ENCODE measurements at places on chromosomes 2 and 18.

GRCh38 chr2:32229635-32230034 lies 35.1 kb downstream of the NLRC4 start:
- DNase-seq = no peak

DNA sequence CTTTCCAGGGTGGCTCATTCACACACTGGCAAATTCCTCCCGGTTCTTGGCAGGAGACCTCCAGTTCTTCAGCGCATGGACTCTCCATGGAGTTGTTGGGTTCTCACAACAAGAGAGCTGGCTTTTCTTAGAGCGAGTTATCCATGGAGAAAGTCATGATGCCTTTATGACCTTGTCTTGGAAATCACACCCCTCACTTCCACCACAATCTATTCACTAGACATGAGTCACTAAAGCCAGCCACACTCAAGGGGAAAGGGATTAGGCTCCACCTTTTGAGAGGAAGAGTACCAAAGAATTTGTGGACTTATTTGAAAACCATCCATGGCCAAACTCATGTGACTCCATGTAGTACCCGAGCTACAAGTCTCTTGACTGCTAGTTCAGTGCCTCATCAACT lies 160.5 kb downstream of the SETBP1 start:
- no peak for DNase-seq

GRCh38 chr2:105442721-105443120 lies 43.9 kb upstream of the FHL2 start:
- DNase-seq = no peak

DNA sequence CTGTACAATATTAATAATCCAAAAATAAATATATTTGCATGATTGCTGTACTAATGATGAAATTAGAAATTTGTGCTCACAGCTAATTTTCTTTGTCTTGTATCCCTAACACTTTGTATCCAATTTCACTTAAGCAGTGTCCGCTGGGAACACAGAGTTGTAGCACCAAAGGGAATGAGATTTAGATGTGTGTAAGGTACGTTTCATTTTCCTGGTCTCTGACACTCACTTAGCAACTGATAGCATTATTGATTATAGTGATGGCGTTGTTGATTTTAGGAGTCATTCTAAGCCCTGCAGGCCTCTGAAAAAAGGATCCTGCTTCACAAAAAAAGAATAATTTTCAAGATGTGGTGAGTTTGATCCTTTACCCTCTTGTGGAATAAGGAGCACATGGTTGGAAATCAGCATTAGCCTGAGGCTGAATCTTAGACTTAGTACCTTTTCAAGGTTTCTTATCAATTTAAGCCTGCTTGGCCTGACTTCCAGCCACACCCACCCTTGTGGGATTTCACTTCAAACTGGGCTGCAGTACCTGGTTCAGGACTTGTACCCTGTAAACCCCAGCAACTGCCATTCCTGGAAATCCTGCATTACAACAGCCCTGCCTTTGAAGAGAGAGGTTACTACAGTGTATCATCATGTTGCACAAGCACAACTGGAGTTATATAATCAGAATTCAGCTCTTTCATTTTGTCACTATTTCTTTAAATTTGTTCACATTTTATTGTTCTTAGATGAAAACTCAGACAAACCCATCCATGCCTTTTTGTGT lies 116.2 kb downstream of the RND3 start:
- DNase-seq = no peak
